ENCODE measurements at places on chromosomes 1 and 21. TPM values are rescaled to one million over a fixed set of nuclear protein-coding genes. Genes with fewer than 3 reads are reported as not detected.

DNA sequence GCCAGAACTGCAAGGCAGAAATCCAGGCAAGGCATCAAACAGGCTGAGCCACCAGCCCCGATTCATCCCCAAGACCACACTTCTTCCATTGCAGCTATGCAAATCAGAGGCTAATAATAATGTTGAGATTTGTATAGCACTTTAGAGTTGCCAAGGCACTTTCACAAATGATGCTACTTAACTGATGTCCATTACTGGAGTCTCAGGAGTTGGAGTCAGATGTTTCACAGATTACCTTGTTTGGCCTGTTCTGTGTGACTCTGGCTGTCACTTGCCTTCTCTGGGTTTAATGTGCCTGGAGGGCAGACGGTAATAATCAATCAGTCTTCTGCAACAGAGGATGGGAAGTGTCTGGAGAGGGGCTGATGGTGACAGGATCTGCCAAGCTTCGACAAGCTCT, 40.8 kb upstream of the MPZL1 start:
- no peak for DNase-seq

Gene CR1
- 0.51 TPM for total RNA-seq

DNA sequence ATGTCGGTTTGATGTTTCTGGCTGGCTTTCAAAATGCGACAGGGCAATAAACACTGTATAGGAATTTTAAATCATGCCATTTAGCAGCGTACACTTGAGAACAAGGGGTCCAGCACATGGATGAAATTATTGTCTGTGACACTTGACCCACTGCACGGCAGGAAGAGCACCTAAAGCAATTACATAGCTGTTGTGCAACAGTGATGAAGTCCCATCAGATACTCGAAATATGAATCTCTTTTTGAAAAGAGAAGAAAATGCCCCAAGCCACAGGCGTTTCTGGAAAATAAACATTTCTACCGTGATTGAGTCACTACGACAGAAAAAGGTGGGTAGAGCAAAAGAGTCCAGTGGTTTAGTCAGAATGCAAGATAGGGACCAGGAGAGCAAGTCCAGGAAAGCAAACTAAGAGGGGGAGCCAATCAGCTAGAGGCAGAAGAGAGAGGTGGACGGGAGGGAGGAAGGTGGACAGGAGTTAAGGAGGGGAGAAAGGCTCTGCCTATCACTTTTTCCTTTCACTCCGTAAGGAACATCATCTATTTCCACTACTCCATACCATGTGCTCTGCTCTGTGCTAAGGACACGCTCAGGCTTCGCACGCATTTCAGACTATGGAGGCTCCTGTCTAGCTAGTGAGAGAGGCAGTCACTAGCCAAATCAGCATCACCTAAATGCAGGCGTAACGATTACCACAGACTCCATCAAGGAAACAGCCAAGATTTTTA, 6.4 kb downstream of the DSCAM start:
- no peak for DNase-seq

Gene SLC30A1
- 15.9 TPM for total RNA-seq

DNA sequence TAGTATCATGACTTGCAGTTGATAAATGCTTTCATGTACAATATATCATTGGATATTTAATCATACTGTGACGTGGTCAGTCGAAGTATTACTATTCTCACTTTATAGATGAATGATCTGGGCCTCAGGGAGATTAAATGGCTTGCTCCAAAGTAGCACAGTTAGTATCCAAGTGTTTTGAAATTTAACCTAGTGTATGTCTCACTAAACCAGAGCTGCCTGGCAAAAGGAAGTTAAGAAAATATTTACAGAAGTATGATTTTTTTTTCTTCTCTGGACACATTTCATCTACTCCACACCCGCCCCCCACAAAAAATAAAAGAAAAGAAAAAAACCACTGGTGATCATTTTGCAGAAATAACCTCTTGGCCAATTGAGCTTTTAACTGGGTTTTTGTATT, 71.9 kb upstream of the CXADR start:
- DNase-seq, result no peak

Data from heart right ventricle (tissue), 16 donors.